ENCODE measurements at places on chromosomes 2 and 18. TPM values are rescaled to one million over a fixed set of nuclear protein-coding genes. Genes with fewer than 3 reads are reported as not detected.
A peak's percentile ranks its signal among the peaks of the same experiment; 100 is the strongest.

EVX2 gene
- total RNA-seq: not detected

- H3K27ac ChIP-seq: no peak overlapping the region
- no peaks in the 10 kb centered on the region for H3K36me3 ChIP-seq
- H3K4me1 ChIP-seq: no peaks in the 10 kb centered on the region
- no peaks in the 10 kb centered on the region for H3K27me3 ChIP-seq
- no peak overlapping the region for H3K4me3 ChIP-seq
- no peak for DNase-seq
These were observed 683.8 kb downstream of the IRS1 start for GRCh38 chr2:226115832-226116200.

FEV gene
- total RNA-seq: not detected

LRRTM4 gene
- total RNA-seq: not detected

GRCh38 chr2:36675579-36676282 lies 20.8 kb upstream of the VIT start:
- DNase-seq: no peak
- H3K4me1 ChIP-seq: peaks cover 13% of the 10 kb centered on the region
- H3K27me3 ChIP-seq: peaks cover 3% of the 10 kb centered on the region
- no peak overlapping the region for H3K4me3 ChIP-seq

GRCh38 chr2:80517316-80517715 lies 212.8 kb upstream of the LRRTM1 start:
- no peaks in the 10 kb centered on the region for H3K27me3 ChIP-seq
- H3K27ac ChIP-seq: no peak overlapping the region
- no peak for DNase-seq
- H3K4me1 ChIP-seq: no peaks in the 10 kb centered on the region
- no peak overlapping the region for H3K4me3 ChIP-seq
- H3K36me3 ChIP-seq: no peaks in the 10 kb centered on the region

DNA sequence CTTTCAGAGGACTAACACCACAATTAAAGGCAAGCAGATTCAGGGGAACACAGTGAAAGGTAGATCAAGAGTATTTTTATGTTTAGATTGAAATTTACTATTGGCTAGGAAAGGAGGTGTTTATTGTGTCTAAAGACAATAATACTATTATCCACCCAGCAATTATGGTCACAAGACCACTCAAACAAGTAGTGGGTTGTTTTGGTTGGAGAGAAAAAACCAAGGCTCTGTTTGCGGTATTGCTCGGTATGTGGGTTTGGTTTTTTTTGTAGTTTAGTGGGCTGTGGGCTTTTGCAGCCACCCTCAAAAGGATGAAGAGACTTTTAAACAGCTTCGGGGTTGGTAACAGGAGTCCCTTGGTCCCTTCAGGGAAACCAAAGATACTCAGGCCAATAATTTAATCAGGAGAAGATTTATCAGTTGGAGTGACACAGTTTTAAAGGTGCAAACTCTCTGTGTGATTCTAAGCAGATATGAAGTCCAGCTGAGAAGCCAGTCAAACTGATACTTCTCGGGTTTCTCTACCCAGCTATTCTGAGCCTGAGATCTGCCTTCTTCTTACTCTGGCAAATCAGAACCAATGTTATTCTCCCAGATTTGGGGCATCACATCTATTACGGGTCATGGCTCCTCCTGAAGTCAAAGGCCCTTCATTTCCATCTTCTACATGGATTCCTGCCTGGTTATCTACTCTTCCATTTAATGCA lies 55.3 kb downstream of the DCC start:
- no peak overlapping the region for H3K4me3 ChIP-seq
- DNase-seq: no peak
- no peaks in the 10 kb centered on the region for H3K4me1 ChIP-seq
- H3K27ac ChIP-seq: no peak overlapping the region
- H3K36me3 ChIP-seq: no peaks in the 10 kb centered on the region
- H3K27me3 ChIP-seq: no peaks in the 10 kb centered on the region

DNA sequence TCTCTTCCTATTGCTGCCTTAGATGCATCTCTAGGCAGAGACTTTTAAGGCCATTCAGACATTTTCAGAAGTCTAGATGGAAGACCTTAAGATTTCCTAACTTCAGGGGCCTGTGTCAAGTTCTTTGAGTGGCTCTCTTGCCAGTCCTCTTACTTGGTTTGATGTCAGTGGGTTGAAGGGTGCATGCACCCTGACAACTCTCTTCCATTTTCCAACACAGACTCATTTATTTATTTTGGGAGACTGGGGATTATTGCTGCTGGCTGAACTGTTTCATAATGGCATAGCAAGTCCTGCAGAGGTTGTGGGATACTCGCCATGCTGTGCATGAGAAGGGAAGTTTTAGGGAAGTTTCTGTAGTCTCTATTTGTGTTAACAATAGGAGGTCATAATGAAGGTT lies 39.0 kb upstream of the ACADL start:
- no peak overlapping the region for H3K4me3 ChIP-seq
- no peak for DNase-seq
- peaks cover 3% of the 10 kb centered on the region for H3K27me3 ChIP-seq
- H3K4me1 ChIP-seq: no peaks in the 10 kb centered on the region
- no peaks in the 10 kb centered on the region for H3K36me3 ChIP-seq

SERPINB3 gene
- not detected for total RNA-seq

DNA sequence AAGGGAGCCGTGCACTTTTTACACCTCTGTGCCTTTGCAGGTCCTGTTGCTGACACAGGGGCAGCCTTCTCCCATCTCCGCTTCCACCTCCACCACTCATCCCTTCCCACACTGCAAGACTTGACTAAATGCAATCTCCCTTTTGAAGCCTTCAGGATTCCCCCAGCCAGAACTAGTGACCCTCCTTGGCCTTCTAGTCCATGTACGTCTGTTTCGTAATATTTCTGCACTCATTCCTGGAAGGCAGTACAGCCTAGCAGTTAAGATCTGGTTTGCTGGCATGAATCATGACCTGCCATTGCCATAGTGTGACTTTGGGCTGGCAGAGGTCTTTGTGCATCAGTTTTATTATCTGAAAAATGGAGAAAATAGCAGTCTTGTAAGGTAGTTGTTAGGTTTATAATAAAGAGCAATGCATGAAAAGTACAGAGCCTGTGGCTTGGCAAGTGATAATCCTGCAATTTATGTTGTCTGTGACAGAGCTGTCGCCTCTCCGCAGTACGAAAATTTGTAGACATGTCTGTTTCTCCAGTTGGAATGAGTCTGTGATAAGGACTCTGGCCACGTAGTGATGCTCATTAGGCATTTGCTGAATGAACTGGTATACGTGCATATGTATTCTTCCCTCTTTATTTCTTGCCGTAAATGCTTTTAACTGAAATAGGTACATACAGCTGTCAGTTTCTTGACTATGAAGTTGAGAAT lies 36.7 kb downstream of the NCK2 start:
- H3K27me3 ChIP-seq: no peaks in the 10 kb centered on the region
- H3K36me3 ChIP-seq: no peaks in the 10 kb centered on the region
- peak overlapping the region; percentile 86 for H3K4me3 ChIP-seq
- peaks cover 97% of the 10 kb centered on the region for H3K4me1 ChIP-seq
- peak overlapping the region; percentile 93 for H3K27ac ChIP-seq

- DNase-seq: no peak
- no peaks in the 10 kb centered on the region for H3K4me1 ChIP-seq
- no peak overlapping the region for H3K27ac ChIP-seq
- no peaks in the 10 kb centered on the region for H3K27me3 ChIP-seq
- H3K36me3 ChIP-seq: no peaks in the 10 kb centered on the region
These were observed 21.4 kb upstream of the C1QL2 start for GRCh38 chr2:119179991-119180390.

GRCh38 chr18:48110797-48111196 lies 180.3 kb upstream of the SMAD2 start:
- no peaks in the 10 kb centered on the region for H3K4me1 ChIP-seq
- no peak for DNase-seq
- H3K27ac ChIP-seq: no peak overlapping the region
- H3K27me3 ChIP-seq: peaks cover 11% of the 10 kb centered on the region

- DNase-seq: no peak
- H3K4me3 ChIP-seq: no peak overlapping the region
- no peaks in the 10 kb centered on the region for H3K4me1 ChIP-seq
- H3K27me3 ChIP-seq: peaks cover 9% of the 10 kb centered on the region
These were observed 41.9 kb downstream of the SPTBN1 start for GRCh38 chr2:54497763-54498680.

DNA sequence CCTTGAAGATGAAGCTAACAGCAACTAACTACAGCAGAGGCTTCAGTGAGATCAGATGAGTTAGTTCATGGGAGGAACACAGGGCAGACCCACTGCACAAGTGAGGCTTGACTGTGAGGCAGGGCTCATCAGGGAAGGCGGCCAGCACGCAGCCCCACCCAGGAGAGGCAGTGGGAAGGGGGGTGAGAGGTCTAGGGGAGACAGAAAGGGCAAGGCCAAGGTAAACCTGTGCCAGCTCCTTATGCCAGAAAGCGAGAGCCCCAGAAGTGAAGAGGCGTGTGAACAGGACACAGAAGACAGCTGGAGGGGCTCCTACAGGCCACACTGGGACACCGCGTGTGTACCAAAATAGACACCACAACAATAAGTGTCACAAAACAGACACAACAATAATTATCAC lies 48.6 kb downstream of the ANO7 start:
- no peak for DNase-seq
- H3K36me3 ChIP-seq: peaks cover 5% of the 10 kb centered on the region
- H3K27me3 ChIP-seq: no peaks in the 10 kb centered on the region
- H3K4me1 ChIP-seq: peaks cover 1% of the 10 kb centered on the region

DNA sequence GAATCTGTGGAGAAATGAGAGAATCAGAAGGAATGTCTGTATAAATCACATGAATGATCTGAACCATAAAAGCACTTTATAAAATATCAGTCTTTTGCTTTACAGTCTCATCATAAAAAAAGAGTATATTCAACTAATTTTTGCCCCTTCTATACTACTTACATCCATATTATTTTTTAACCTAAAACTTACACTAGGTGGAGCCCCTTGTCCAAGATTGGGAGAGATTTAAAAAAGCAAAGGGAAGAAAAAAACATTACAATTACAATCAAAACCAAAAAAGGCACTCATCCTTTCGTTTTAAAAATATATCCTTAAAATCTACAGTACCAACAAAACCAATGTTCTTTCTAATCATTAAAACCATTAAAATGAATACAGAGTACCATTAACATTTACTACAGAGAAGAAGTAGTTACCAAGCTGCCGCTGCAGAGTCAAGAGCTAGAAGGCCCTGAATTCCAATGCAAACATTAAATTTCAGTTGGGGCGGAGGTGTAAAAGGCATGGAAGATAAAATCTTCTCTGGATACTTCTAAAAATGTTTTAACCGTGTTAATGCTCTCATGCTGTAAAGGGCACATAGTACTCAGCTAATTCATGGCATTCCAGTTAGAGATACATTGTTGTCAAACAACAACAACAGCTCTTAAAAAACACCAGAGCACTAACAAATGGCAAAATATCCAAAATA lies 56.7 kb upstream of the EPB41L3 start:
- H3K27me3 ChIP-seq: peaks cover 7% of the 10 kb centered on the region
- H3K27ac ChIP-seq: peak overlapping the region; percentile 4
- DNase-seq: no peak

DNA sequence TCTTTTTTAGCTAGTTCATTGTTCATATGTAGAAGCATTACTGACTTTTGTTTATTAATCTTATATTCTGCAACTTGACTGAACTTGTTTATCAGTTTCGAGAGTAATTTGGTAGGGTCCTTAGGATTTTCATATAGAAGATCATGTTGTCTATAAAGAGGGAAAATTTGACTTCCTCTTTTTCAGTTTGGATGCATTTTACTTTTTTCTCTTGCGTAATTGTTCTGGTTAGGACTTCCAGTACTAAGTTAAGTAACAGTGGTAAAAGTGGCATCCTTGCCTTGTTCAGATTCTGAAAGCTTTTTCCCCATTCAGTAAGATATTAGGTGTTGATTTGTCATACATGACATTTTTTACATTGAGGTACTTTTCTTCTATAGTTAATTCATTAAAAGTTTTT lies 726.0 kb downstream of the KCNJ3 start:
- no peak for DNase-seq
- no peak overlapping the region for H3K27ac ChIP-seq

POTEI gene
- not detected for total RNA-seq

DNA sequence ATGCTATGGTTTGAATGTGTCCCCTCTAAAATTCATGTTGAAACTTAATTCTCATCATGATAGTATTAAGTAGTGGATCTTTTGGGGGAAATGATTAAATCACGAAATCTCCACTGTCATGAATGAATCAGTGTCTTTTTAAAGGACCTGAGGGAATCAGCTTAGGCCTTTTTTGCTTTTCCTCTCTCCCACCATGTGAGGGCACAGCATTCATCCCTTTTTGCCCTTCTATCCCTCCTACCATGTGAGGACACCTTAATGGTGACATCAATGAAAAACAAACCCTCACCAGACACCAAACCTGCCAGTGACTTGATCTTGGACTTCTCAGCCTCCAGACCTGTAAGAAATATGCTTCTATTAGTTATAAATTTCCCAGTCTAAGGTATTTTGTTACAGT lies 247.1 kb upstream of the UBE2E3 start:
- H3K27ac ChIP-seq: no peak overlapping the region
- peaks cover 4% of the 10 kb centered on the region for H3K27me3 ChIP-seq
- no peaks in the 10 kb centered on the region for H3K36me3 ChIP-seq
- no peak overlapping the region for H3K4me3 ChIP-seq

- peaks cover 4% of the 10 kb centered on the region for H3K36me3 ChIP-seq
- no peak overlapping the region for H3K4me3 ChIP-seq
- H3K27ac ChIP-seq: no peak overlapping the region
- DNase-seq: no peak
- no peaks in the 10 kb centered on the region for H3K27me3 ChIP-seq
These were observed 87.4 kb upstream of the ITGB6 start for GRCh38 chr2:160287476-160287875.

DNA sequence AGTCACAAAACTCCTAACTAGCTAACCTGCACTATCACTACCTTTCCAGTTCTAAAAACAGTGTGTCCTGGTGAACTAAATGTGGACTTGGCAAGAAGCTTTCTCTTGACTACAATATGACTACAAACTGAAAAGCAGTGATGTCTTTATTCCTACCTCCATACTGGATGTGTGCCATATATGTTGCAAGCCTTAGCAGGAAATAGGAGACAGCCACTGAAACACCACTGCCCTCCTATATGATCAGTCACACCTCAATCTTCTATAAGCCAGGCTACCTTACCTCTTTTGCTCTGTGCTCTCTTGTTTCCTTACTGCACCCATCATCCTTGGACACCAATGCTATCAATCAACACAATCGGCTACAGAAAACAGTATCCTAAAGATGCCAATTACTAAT lies 34.1 kb downstream of the SS18 start:
- H3K27ac ChIP-seq: no peak overlapping the region
- peaks cover 4% of the 10 kb centered on the region for H3K36me3 ChIP-seq
- DNase-seq: no peak
- H3K4me1 ChIP-seq: peaks cover 21% of the 10 kb centered on the region
